Fibroblast of mammary gland (primary cell): ENCODE measurements at places on chromosomes 4 and X.

GRCh38 chr4:173171987-173172386 lies 3.4 kb downstream of the GALNT7 start:
- DNase-seq: no peak

DNA sequence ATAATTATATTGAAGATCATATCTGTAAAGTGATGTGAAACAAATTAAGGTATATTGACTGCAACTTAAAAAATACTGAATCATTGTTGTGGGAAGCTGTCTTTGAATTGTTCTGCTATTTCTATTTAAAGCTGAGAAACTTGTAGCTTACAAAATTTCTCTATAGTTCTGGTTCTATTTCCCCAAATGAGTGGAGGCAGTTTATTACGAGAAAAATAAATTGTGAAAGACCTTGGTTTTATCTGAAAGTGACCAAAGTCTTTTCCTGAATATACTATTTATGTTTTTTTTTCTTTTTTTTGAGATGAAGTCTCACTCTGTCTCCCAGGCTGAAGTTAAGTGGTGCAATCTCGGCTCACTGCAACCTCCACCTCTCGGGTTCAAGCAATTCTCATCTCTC lies 165.4 kb downstream of the SH3BGRL start:
- no peak for DNase-seq

- DNase-seq: peak; percentile 43
These were observed 6.3 kb upstream of the TRPC5OS start for GRCh38 chrX:111869639-111870034.

DNA sequence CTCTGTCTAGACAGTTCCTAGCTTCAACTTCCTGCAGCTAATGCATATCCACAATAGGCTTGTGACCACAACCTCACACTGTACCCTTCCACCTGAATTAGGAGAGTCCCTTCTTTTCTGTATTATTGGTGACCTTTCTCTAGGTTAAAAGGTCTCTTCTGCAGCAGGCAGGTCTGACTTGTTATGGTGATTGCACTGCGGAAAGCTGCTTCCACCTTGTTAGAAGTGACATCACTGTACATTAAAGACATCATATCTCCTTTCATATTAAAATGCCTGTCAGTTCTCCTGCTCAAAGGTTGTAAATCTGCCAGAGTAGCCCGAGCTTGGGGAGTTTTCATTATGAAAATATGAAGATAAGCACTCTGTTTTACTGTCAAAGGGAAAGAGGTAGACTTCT lies 21.5 kb upstream of the LSM6 start:
- no peak for DNase-seq

GRCh38 chrX:38937926-38938325 lies 136.7 kb downstream of the MID1IP1 start:
- no peak for DNase-seq

- no peak for DNase-seq
These were observed 80.8 kb upstream of the ARX start for GRCh38 chrX:25096522-25097045.

GRCh38 chr4:121200795-121201472 lies 36.8 kb upstream of the TNIP3 start:
- no peak for DNase-seq

DNA sequence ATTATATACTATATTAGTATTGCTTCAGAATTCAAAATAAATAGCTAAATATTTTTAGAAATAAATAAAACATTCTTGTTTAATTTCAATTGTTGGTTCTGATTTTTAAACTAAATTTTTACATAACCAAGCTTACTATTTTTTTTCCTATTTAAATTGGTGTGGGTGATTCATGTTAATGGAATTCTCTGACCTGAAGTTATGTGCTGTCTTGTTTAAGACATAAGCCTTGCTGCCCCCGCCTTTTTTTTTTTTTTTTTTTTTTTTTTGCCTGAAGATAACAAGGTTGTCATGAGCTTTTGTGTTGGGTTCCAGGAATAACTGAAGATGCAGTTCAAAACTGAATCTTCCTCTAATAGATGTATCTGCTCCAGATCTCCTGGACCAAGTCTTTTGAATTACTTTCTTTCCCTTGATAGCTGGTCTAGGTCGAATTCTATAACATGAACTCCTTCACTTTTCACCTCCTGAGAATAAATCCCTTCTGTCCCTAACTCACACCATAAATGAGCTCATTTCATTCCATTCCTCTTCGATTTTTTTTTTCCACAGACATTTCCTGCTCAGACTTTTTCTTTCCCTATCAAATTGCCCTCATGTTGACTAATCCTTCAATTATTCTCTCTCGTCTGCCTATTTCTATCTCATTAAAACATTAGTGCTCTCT lies 261.5 kb upstream of the FTHL17 start:
- DNase-seq: peak; percentile 64

- peak; percentile 57 for DNase-seq
These were observed 170.9 kb downstream of the IL15 start for GRCh38 chr4:141807103-141807891.

GRCh38 chrX:94058728-94059382 lies 384.8 kb downstream of the FAM133A start:
- peak; percentile 8 for DNase-seq

GRCh38 chr4:28709891-28710290 lies 1849.2 kb downstream of the STIM2 start:
- DNase-seq: peak; percentile 75

GRCh38 chr4:17517664-17518063 lies 2.7 kb downstream of the CLRN2 start:
- DNase-seq: no peak

GRCh38 chr4:39521253-39521919 lies 5.9 kb downstream of the UGDH start:
- DNase-seq: peak; percentile 79

GRCh38 chr4:85812776-85813175 lies 337.8 kb downstream of the ARHGAP24 start:
- peak; percentile 28 for DNase-seq

DNA sequence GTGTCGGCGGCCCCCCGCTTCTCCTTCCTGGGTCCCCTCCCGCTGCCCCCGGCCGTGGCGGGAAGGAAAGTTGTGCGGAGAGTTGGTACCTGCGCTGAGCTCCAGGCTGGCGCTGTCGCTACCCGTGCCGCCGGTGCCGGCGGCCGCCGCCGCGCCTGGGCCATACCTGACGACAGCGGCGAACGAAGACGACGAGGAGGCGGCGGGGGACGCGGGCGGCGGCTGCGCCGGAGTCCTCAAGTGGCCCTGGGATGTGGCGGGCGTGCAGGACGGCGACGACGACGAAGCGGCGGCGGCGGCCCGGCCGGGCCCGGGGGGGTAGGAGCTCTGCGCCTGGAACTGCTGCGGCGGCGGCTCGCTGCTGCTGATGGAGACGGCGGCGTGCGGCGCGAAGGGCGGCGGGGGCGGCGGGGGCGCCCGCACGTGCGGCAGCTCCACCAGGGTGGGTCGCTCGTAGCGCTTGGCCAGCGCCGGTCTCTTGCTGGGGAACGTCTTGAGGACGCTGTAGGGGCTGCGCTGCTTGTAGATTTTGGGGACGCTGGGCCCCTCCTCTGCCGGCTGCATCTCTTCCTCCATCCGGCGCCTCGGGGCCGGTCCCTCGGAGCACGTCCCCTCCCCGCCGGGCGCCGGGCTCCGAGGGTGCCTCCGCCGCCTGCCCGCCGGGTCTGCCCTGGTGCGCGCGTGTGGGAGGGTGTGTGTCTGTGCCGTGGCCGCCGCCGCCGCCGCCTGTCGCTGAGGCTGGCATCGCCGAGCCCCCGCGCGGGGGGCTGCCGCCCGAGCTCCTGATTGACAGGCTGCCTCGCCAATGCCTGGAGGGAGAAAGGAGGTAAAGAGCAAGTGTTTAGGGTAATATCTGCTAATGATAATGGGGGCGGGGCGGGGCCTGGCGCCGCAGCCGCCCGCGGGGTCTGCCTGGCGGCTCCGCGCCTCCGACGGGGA lies 618 bp downstream of the BEND4 start:
- no peak for DNase-seq

DNA sequence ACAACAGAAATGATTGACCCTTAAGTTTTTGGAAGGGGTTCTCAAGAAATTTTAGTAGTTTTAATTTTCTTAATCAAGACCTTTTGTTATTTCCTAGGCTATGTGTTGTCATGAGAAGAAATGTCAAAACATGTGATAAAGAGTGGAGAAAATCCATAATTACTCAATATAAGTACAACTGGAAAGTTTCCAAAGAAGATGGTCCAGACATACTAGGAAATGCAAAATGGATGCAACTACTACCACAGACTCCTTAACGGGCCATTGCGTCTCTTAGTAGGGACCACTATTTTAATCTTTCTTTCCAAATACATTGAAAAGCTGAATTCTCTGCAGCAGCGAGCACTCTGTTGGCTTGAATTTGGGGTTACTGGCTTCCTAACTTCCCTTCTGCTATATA lies 148.8 kb downstream of the NWD2 start:
- DNase-seq: no peak

DNA sequence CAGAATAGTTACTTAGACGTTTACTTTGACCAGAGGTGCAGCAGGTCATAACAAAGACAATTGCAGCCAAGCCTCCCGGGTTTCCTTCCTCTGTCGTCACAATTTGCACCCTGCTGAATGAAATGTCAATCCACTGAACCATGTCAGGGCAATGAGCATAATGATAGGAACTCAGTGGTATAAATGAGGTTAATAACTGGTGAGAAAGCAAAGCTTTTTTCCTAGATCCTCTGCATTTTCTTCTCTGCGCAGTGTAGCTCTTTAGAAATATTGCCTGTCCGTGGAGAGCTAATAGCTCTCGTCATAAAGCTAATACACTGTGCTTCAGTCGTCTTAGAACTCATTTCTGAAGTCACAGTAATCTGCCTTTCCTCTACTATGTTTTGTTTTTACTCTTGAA lies 1960.1 kb upstream of the ADGRL3 start:
- DNase-seq: no peak

DNA sequence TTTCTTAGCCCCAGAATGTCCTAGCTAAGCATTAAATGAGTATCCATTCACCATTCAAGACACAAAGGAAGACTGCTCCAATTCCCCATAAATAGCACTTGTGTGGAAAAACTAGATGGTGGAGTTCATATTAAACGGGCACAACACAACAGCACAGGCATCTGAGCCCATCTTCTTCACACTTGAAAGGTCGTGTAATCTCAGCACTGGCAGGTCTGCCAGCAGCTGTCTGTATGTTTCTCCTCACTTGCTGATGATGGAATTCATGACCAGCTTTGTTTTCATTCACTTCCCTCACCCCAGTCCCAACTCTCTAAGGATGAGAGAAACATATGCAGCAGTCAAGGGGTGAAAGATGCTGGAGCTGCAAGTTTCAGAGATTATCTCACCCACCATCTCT lies 148.7 kb downstream of the AFAP1 start:
- DNase-seq: no peak

- no peak for DNase-seq
These were observed 87.0 kb downstream of the NKX6-1 start for GRCh38 chr4:84412062-84412461.

- peak; percentile 58 for DNase-seq
These were observed 76.0 kb upstream of the AP1S2 start for GRCh38 chrX:15930585-15930984.

GRCh38 chrX:134377537-134377936 lies 82.4 kb upstream of the HPRT1 start:
- peak; percentile 54 for DNase-seq

DNA sequence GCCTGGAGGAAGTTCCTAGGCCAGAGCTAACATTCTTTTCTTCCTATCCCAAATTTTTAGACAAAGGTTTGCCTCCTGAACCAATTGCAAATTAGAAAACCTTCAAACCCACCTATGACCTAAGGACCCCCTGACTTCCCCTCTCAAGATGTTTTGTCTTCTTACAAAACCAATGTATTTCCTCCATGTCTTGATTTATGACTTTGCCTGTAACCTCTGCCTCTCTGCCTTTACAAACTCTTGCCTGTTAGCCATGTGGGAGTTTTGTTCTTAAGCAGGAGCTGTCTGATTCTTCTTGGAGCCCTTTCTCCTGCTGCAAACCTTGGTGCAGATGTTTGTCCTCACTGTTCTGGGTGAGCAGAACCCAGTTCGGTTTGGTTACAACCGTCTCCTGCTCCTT lies 222.3 kb upstream of the BOD1L1 start:
- DNase-seq: no peak

DNA sequence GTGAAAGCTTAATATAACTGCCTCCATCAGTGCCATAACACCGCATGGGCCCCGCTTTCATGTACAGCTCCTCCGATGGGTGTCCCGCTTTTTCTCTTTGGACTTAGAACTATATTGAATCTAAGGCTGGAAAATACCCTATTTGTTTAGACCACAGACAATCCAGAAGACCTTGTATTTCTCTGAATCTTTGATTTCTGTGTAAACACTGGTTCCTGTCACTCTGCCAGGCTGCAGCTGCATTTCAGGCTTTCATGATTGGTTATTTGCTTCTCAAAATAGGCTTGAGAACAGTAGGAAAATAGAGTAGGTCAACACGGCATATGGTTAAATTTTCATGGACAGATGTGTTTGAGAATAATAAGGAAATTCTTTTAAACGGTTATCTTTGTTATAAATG lies 80.0 kb downstream of the NWD2 start:
- no peak for DNase-seq

DNA sequence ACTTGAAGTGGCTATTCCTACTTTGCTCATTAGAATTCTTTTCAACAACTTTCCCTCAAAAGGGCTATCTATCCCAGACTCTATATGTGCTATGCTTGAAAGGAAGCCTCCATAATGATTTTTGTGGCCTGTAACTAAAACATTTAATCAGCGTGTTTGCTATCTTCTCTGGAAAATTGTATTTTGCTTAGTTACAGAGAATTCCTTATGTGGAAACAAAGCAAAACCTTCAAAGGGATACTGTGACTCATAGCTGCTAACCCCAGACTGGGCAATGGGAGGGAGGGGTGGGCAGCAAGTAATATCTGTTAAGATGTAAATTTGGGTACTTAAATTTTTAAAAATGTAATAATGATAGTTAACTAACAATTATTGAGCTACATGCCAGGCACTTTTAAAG lies 3.7 kb downstream of the SLC25A14 start:
- no peak for DNase-seq

- peak; percentile 45 for DNase-seq
These were observed 214.8 kb downstream of the SLC4A4 start for GRCh38 chr4:71553605-71554004.

DNA sequence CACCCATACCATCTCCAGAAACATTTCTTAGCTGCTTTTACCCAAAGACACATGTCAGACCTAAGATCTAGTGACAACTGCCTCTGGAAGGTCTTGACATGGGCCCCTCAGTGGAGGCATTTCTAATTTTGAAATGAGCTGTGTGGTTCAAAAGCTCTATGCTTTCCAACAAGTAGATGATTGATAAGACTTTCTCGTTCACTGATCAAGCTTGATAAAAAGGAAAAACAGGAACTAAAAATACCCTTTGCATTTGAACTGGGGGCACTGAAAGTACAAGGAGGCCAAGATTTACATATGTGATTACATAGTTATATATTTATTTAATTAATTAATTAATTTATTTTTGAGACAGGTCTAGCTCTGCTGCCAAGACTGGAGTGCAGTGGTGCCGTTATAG lies 61.3 kb upstream of the SCOC start:
- no peak for DNase-seq

GRCh38 chrX:96838537-96838936 lies 45.2 kb upstream of the RPA4 start:
- no peak for DNase-seq

GRCh38 chrX:6693051-6693450 lies 158.1 kb upstream of the VCX3A start:
- no peak for DNase-seq
